ENCODE measurements at places on chromosomes 7 and 10.

DNA sequence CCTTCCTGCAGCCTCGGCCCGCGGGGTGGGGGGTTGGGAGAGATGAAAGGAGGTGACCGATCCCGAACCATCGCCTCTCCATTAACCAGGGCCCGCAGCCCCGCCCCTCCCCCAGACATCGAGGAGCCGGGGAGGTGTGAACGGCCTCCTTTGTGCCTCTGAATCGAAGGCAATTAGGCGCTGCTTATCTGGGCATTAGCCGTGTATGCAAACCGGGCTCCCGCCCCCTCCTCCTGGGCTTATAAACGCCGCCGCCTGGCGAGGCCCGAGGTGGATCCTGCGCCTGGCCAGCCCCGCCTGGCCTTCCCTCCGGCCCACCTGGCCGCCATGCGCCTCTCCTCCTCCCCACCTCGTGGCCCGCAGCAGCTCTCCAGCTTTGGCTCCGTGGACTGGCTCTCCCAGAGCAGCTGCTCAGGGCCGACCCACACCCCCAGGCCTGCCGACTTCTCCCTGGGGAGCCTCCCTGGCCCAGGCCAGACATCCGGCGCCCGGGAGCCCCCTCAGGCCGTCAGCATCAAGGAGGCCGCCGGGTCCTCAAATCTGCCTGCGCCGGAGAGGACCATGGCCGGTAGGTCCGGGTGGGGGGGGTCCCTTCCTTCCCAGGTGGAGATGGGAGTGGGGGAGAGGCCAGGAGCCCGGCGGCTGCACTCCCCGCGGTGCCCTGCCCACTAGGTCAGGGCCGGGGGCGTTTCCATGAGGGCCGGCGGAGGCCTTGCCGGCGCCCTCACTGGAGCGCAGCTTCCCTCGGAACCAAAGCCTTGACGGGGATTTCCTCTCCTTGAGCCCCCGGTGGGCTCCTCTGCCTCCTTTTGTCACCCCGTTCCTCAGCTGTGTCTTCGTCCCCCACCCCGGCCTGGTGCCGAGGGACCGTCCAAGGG is at the start of gene VENTX:
TSS of gene VENTX (plus strand) at position 268 of the 878 bp plus-strand sequence. CDS start at position 328, 60 bp downstream.
- DNase-seq, result no peak

GRCh38 chr10:22704471-22704911 is 9.9 kb downstream of the PIP4K2A start:
- no peak for DNase-seq

GRCh38 chr7:141739250-141739649 is 1.1 kb downstream of the SSBP1 start:
- no peak for DNase-seq

- DNase-seq, result no peak
Observed at GRCh38 chr10:124458889-124459288, 2.7 kb upstream of the LHPP start.

- DNase-seq, result no peak
Observed at GRCh38 chr7:29309041-29309854, 114.7 kb downstream of the CHN2 start.

GRCh38 chr10:77906951-77907421 is 19.6 kb downstream of the DLG5 start:
- no peak for DNase-seq

DNA sequence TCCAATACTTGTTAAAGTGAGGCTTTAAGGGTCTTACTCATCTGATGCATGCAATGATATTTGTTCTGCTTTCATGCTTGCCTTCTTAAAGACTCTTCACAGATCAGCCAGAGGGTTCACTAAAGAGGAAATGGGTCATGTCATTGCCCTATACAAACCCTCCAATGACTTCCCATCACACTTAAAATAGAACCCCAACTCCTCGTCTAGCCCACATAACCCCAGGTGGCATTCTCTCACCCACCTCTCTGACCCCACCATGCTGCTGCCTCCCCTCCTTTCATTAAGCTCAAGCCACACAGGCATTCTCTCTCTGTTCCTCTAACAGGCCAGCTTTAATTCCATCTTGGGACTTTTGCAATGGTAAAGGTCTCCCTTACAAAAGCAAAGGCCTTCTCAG is 253.6 kb downstream of the GRID1 start:
- no peak for DNase-seq

Measured in fibroblast of pulmonary artery (primary cell).